ENCODE measurements at places on chromosomes 3 and 15.

- DNase-seq, result no peak
Observed at GRCh38 chr3:164417955-164418354, 660.3 kb downstream of the SI start.

GRCh38 chr15:101027920-101028319 is 108.8 kb downstream of the LRRK1 start:
- no peak for DNase-seq

- DNase-seq, result no peak
Observed at GRCh38 chr3:154776549-154777225, 303.4 kb upstream of the MME start.

- peak; percentile 33 for DNase-seq
Observed at GRCh38 chr3:11236588-11237461, 35.4 kb upstream of the ATG7 start.

GRCh38 chr3:125067225-125067624 is 11.4 kb upstream of the HEG1 start:
- DNase-seq, result no peak

DNA sequence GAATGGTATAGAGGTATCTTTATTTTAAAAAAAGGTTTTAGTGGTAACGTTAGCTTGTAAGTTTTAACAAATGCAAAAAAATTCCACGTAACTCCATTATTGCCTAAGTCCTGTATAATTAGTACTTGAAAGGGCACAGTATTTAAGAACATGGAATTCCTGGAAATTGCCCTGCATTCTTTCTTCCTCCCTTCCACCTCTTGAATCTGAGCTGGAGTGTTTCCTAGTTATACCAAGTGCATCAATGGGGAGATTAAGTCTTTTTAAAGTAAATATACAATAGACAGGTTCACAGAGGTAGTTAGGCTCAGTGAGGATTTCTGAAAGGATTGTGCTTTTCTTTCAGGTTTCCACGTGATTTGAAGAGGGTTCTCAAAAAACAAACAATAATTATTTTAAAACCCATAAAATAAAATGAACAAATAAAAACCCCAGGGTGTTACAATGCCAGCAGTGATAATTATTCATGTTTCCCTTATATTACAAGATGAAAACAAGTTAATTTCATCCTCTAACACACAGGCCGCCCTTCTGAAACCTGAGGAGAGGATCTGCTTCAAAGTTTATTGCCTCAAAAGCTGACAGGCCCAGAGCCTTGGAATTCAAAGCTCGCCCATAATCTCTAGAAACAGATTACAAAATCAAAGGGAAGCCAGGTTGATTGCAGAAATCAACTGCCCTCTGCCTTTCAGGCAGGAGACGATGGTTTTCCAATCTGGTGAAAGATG is 128.8 kb upstream of the LMOD3 start:
- no peak for DNase-seq

- no peak for DNase-seq
Observed at GRCh38 chr3:40582401-40583027, 57.8 kb downstream of the ZNF621 start.

- no peak for DNase-seq
Observed at GRCh38 chr3:167978071-167978470, 117.7 kb downstream of the GOLIM4 start.

GRCh38 chr3:89217148-89217685 is 109.8 kb downstream of the EPHA3 start:
- DNase-seq, result no peak

DNA sequence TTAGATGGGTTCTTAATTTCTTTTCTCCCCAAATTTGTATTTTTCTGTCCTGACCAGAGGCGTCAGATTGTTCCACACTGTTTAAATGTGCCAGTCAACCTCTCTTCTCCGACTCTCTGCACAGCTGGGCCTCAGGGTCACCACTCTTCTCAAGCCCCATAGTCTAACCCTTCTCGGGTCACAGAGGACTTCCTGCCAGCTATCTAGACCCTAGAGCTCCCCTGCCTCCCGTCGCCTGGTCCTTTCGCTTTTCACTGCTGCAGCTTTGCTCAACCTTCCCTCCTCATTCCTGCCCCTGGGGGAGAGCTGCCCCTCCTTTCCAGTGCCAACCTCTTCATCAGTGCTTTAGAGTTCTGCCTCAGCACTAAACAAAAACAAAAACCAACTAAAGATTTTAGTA is 151.7 kb downstream of the ATG7 start:
- DNase-seq, result no peak

- DNase-seq, result no peak
Observed at GRCh38 chr3:11832981-11833905, 13.4 kb downstream of the TAMM41 start.

DNA sequence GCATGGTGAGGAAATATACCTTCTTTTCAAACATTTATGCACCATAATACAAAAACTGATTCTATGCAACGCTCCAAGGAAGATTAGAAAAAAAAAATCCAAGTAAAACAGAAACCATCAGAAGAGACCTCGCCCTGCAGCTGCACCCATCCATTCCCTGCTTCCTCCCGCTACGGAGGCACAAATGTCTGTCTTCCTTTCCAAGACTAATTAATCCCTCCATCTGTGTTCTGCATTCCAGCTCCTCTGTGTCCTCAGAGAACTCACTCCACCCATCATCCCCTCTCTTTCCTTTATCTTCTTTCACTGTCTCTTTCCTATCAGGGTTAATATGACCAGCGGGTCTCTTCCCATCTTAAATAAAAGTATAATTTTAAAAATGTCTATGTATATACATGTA is 196.1 kb downstream of the ADAMTSL3 start:
- DNase-seq, result no peak

GRCh38 chr3:69675786-69676530 is 63.3 kb upstream of the MITF start:
- no peak for DNase-seq

- no peak for DNase-seq
Observed at GRCh38 chr3:168517249-168518071, 421.7 kb upstream of the GOLIM4 start.

DNA sequence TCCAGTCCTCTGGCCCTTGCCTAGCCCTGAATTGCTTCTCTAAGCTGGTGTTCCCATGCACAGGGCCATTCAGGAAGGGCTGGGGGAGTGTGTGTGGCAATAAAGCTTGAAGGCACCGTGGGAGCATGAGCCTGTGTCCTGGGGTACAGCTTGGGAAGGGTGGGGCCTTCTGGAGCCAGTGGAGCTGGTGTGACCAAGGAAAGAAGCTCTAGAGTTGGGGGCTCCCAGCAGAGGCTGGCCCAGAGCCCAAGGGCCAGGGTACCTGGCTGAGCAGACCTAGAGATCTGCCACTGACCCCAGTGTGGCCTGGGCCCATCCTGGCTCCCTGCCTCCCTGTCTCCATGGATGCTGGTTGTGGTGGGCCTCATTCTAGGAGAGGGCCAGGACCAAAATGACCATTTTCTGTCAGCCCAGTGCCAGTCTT is 8.1 kb downstream of the ABTB1 start:
- no peak for DNase-seq

- DNase-seq, result peak; percentile 77
Observed at GRCh38 chr3:187678726-187679268, 8.6 kb upstream of the SST start.

- no peak for DNase-seq
Observed at GRCh38 chr3:86744051-86744450, 246.9 kb downstream of the VGLL3 start.

DNA sequence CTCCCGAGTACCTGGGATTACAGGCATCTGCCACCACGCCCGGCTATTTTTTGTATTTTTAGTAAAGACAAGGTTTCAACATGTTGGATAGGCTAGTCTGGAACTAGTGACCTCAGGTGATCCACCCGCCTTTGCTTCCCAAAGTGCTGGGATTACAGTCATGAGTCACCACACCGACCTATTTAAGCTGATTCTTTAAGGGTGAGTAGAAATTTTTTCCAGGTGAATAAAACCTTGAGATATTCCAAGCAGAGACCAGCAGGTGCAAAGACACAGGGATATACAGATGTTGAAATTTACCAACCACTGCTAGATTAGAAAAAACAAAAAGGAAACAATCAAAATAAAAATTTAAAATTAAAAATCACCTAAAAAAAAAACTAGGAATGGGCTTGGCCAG is 74.4 kb upstream of the CHRNB4 start:
- no peak for DNase-seq

GRCh38 chr15:51356983-51357382 is 15.5 kb downstream of the GLDN start:
- no peak for DNase-seq

GRCh38 chr15:70254311-70254869 is 156.7 kb upstream of the TLE3 start:
- no peak for DNase-seq

DNA sequence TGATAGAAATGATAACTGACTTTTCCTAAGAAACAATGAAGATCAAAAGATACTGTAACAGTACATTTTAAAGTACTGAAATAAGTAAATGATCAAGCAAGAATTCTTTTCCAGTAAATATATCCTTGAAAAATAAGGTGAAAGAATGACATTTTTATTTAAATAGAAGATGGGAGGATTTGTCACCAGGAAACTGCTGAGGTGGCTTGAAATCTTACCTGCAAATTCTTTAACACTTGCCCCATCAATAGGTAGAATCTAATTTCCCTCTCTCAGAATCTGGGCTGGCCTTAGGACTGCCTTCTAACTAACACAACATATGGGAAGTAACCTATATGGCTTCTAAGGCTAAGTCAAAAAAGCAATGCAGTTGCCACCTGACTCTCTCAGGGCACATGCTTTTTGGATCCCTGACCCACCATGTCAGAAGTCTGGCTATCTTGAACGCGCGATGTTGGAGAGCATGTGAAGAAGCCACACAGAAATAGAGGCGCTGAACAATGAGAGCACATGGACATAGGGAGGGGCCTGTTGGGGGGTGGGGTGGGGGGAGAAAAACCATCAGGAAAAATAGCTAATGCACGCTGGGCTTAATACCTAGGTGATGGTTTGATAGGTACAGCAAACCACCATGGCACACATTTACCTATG is 11.5 kb downstream of the ACSBG1 start:
- no peak for DNase-seq

- DNase-seq, result no peak
Observed at GRCh38 chr3:167653760-167654159, at the start of gene WDR49. TSS of gene WDR49 (minus strand) at chr3:167653942. CDS start at chr3:167653425, 517 bp downstream.

DNA sequence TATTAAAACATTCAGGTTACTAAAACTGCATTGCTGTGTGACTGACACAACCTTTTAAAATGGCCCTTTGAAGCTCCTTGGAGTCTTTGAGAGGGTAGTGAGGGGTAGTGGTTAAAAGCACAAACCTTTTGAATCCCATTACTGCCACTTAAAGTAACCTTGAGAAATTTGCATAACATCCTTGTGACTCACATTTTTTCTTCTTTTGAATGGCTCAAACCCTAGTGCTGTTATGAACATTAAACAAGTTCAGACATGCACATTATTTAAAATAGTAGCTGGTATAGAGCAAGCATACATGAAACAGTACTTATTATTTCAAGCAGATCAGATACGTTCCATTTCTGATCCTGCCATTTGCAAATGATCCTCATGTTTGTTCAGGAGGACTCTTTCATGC is 3.7 kb upstream of the CLDN1 start:
- DNase-seq, result no peak

- DNase-seq, result no peak
Observed at GRCh38 chr15:49225572-49226281, 55.7 kb downstream of the GALK2 start.

DNA sequence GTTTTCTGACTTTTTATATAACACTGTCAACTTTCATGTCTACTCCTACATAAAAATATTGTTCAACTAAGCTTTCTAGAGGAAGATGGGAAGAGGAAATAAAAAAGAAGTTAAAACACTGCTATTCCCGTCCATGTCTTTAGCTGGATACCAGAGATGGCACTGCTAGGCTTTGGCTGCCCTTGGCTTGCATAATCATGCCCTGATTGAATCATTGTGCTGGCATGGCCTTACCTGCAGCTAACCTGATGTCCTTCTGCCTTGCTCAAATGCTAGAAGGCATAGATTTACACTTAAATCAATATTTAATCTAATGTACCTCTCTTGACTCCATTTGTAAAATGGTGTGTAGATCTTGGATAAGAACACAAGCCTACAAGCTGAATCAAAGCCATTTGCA is 539.7 kb upstream of the IL12A start:
- DNase-seq, result no peak

DNA sequence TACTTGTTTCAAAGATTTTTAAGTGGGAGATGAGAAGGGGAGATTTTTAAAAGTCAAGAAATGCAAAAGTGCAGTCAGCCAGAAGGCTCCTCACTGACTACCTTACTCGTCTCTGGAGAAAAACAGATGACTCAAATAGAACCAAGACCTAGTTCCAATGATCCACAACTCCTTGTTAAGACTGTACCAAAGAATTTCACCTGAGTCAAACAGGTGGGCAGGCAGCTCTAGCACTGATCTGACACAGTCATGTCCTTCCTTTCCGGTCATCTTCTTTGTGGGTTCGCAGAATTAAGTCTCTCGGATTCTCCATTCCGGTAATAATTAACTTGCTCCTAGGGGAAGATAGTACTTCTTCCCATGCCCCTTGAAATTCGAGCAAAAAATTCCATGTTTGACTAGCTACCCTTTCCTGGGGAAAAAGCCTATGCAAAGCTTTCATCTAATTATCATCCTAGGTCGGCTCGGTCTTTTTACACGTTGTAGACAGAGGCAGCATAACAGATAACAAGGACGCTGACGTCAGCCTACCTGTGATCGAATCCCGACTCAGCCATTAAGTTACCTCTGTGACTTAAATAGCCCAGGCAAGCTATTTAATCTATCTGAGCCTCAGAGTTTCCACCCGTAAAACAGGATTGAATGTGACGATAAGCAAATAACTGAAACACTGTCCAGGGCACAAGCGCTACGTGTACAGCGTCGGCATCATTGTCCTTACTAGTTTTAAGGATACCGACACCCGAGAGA is 758 bp downstream of the SELENOK start:
- no peak for DNase-seq
